ENCODE measurements at places on chromosomes 1 and 21.

DNA sequence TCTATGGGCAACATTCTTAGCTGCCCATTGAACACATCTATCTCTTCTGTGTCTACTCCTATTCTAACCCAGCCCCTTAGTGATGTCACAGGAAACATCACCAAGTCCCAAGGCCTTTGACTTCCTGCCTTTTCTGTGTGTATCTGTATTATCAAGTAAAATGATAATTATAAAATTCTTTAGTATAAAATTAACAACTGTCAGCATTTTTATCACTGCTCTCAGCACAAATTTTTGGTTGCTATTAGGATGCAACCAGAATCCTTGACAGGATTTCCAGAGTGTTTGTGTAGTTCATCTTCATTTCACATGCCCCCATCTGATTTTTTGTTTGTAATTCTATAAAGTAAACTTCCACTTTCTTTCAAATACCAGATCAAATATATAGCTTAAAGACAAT, 33.8 kb downstream of the OR10Z1 start:
- DNase-seq = no peak

DNA sequence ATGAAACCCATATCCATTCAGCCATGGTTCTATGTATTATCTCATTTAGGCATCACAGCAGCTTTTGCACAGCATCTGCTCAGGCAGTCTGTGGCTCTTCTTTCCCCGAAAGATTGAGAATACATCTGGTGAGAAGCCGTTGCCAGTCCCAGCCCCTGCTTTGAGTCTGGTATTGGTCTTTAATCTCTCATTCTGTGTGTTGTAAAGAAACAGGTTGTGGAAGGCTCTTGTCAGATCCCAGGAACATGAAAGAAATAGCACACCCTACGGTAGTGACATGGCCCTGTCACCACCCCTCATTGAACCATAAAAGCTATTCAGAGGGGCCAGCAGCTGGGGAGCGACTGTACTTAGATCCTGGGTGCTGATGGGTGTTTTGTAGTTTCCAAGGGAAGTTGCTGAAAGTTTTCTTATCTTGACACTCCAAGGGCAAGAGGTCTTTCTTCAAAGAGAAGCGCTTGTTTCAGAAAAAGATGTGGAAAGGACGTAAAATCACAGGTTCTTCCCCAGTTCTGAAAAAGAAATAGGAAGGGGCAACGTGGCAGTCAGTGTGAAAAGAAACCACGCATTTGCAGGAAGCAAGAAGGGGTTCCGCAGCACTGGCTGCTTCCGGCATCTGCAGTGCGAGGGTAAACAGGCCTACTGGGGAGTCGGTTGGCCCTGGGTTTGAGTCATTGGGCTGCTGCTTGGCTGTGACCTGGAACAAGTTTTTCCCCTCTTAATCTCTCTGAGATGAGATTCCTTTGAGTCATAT, 145.0 kb downstream of the DHRS3 start:
- DNase-seq = no peak

DNA sequence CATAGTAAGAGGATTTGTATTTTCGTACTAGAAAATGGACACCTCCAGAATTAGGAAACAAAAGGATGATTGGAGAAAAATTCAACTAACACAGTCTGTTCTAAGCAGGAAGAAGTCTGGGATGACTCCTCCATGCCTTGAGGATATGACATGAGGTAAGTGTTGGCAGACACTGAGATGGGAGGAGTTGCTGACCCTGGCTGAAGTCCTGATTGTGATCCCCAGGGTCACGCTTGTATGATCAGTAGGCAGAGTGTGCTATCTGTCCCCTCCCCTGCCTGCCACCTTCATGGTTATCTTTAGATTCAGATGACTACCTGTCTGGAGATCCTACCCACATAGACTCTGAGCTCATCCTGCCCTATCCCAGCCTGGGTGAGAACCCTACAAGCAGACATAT, 249.1 kb downstream of the C1orf94 start:
- DNase-seq = no peak

DNA sequence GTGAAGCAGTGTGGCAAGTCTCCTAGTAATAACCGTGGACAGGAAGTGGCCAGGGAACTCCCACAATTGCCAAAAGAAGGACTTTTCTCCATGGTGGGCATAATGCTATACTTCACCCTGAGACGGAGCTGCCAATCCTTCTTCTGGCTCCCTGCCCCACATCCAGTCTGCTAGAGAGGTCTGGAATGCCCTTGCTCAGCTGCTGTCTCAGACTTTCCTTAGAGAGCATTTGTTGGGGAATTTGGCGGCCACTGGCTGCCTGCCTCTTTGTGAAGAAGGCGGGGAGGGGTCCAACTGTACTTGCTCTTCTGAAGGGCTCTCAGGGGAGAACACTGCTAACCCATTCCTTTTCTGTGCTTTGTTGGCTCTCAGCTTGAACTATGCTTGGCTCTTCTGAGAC, 123.7 kb upstream of the EDN2 start:
- no peak for DNase-seq

DNA sequence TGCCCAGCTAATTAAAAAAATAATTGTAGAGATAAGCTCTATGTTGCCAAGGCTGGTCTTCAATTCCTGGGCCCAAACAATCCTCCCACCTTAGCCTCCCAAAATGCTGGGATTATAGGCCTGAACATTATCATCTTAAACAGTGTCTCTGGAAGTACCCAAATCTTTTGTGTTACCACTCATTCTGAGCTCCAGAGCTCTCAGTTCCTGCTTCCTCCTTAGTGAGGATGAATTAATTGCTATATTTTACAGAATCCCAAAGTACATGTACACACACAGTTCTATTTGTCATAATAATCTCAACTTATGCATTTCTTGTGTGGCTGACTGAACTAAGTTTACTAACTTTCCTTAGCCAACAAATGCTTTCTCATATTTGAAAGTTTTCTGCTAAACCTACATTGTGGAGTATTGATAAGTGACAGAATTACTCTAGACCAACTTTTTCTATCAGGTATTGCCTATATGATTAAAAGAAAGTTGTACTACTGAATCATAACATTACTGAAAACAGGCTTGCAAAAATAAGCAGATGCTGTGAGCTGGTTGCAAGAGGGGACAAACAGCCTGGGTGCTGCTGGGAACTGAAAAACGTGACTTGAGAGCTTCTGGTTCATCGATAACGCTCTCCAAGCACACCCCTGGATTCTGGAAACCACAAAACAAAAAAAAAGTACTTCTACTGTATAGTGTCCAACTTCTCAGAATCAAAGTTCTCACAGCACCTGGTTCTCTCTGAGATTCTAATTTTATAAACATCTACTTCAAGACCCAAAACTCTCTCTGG, 15.3 kb downstream of the VAV3 start:
- DNase-seq = no peak

- DNase-seq = no peak
Measured at GRCh38 chr1:215872658-215873057, 305.6 kb downstream of the KCTD3 start.

- DNase-seq = no peak
Measured at GRCh38 chr1:171762143-171762563, 19.3 kb upstream of the METTL13 start.

- no peak for DNase-seq
Measured at GRCh38 chr21:31334648-31335121, 9.4 kb downstream of the TIAM1 start.

- peak; percentile 62 for DNase-seq
Measured at GRCh38 chr1:172499636-172500141, 33.3 kb upstream of the SUCO start.

GRCh38 chr1:174815036-174815435, 184.7 kb upstream of the CACYBP start:
- peak; percentile 81 for DNase-seq

DNA sequence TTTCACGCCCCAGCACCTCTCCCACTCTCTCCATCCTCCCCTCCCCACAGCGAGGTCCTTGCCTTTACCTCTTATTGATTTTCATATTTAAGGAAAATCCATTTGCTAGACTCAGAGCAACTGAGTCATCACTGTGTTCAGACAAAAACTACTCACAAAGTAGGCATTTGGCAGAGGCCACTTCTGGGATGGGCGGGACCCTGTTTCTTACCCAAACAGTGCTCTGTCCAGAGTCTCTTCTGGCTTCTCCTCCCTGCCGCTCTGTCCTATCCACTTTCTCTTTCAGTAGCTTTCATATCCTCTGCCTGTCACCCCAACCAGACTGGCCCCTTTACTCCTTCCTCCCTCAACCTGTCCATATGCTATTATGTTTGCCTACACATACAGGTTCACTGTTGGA, 2.4 kb upstream of the NAV1 start:
- peak; percentile 35 for DNase-seq

DNA sequence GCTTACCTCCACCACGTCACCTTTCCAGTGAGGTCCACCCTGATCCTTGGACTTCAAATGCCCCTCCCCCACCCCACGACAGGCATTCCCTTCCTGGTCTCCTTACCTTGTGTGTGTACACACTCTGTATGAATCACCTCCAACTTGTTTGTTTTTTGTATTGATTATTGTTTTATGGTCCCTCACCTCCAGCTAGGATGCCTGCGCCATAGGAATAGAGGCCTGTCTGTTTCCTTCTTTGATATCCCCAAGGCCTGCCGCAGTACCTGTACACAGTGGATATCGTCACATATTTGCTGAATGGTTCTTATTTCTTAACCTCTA, 219.6 kb upstream of the POU3F1 start:
- no peak for DNase-seq

DNA sequence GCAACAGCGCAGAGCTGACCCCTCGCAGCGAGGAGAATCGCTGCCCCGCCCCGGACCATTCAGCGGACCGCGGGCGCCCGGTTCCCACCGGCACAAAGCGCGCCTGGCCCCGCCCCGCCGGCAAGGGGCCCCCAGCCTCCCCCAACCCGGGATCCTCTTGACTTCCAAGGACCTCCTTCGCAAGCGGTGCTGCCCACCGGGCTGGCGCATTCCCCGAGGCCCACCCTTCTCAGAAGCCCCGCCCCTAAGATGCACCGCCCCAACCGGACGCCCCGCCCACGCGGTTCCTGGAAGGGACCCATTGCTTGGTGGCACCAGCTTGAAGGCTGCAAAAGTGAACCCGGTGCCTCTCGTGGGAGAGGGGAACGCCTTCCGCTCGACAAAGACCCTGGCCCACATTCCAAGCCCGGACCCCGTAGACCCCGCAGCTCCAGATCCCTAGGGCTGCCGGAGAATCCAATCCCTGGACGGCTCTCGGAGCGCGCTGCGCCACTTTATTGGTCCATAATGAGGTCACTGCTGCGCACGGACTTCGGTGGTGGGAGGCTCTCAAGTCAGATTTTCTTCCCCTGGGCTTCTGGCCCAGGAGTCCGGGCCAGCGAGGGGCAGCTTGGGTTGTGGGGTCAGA, 2.0 kb downstream of the HES3 start:
- no peak for DNase-seq

- peak; percentile 76 for DNase-seq
Measured at GRCh38 chr1:246566813-246567645, 773 bp downstream of the CNST start.

DNA sequence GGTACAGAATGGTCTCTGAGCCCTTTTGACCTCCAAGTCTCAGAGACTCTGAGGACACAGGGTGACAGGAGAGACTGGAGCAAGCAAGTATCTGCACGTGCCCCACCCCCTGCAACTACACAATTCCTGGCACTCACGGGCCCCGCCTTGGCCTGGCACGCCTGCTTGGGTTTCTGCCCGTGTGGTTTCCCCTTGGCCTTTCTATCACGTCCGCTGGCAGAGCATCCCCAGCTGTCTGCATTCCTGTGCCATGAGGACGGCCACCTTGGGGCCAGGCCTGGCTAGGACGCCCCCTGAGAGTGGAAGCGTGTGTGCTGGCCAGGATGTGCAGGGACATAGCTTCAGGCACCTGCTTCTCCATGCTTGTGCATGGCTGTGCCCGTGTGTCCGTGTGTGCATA, 14.3 kb upstream of the EDN2 start:
- peak; percentile 65 for DNase-seq

GRCh38 chr1:20126806-20127440, 7.6 kb upstream of the PLA2G2D start:
- no peak for DNase-seq

- DNase-seq = no peak
Measured at GRCh38 chr1:18032172-18032859, 75.3 kb upstream of the IGSF21 start.

- DNase-seq = no peak
Measured at GRCh38 chr1:82463951-82464350, 663.2 kb downstream of the ADGRL2 start.

- peak; percentile 50 for DNase-seq
Measured at GRCh38 chr1:11650331-11650991, 3.8 kb downstream of the FBXO2 start.

GRCh38 chr1:90147093-90147492, 152.2 kb downstream of the ZNF326 start:
- DNase-seq = no peak

GRCh38 chr1:93673163-93673829, 8.3 kb downstream of the BCAR3 start:
- no peak for DNase-seq

DNA sequence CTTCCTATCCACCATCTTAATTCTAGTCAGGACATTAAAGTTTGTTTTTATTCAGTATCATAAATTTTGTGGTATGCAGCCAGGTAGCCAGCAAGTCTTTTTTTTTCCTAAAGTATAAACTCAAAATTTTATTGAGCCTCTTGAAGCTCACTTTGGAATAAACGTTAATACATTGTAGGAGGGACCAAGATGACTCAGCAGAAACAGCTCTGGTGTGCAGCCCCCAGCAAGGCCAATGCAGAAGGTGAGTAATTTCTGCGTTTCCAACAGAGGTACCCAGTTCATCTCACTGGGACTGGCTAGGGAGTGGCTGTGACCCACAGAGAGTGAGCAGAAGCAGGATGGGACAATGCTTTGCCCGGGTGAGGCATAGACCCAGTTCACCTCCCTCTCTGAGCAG, 9.7 kb upstream of the OR2M3 start:
- no peak for DNase-seq

GRCh38 chr1:234125283-234125682, 220.8 kb downstream of the SLC35F3 start:
- peak; percentile 38 for DNase-seq

DNA sequence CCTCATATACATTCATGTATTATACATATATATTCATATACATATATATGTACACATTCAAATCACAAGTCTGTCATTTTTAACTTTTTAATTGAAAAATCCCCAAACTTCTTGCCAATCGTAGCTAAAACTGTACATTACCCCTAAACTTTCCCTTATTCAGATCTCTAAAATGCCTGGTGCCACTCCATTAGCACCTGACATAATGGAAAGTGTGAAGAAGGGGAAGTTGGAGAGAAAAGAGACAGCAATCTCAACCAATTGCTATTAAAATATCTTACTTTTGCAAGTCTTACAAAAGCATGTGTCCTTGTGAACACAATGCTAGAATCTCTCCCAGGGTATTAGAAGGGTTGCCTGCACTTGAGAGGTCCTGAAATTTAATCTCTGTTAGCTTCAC, 22.7 kb upstream of the PRKACB start:
- no peak for DNase-seq

DNA sequence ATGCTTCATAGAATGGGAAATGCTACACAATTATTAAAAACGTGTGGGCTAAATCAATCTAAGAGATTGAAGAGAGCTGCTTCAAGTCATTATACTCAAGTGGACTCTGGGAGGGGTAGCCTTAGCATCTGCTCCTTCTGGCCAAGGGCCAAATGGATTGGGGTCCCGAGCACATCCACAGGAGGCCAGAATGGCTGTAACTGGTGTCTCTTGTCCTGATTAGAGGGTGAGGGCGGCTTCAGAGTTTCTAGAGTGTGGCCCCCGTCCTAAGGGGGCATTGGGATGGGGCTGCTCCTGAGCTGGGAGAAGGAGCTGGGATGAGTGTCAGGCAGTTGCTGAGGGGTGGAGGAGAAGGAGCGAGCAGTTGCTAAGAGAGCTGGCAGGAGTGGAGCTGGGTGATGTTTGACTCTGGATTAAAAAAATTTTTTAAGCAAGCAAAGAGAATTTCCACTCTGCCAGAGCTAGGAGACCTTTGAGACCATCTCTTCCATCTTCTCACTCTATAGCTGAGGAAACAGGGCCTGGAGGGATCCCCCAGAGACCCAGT, 71.3 kb upstream of the TLR5 start:
- DNase-seq = no peak

Measured in renal cortical epithelial cell (primary cell).